Nucleus accumbens (tissue), 56 donors: ENCODE measurements at places on chromosomes 5 and 9.

- no peak for DNase-seq
Observed at GRCh38 chr9:129343424-129344375, 165.6 kb upstream of the IER5L start.

DNA sequence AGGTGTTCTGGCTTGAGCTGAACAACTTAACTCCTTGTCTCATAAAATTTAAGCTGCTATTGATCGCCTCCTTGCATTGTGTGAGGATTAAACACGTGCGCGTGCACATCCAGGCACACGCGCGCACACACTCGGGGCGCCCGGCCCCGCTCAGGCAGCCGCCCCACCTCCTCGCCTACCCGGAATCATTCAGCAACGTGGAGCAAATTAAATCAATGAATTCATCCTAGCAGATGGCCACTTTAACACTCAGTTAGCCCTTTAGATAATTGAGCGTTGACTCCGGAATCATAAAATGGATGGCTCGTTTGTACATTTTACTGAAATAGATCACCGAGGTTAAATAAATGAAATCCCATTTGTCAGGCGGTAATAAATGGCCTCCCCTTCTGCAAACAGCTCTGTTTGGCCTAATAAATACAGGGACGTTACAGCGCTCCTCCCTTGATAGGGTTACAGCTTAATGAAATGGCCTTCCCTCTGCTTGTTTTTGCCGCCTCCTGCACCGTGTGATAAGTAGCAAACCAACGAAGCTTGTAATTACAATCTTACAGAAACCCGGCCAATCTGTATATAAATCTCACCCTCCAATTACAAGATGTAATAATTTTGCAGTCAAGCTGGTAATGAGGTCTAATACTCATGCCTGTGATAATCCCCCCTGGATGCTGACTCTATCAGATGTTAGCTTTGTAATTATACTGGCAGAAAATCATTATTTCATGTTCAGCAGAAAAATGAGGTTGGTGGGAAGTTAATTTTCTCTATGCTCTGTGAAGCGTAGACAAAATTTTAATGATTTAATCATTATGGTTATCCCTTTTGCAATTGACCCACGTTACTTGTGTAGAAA, 229.7 kb upstream of the IRX4 start:
- no peak for DNase-seq

GRCh38 chr5:2817031-2817603, 65.6 kb upstream of the IRX2 start:
- DNase-seq: no peak

DNA sequence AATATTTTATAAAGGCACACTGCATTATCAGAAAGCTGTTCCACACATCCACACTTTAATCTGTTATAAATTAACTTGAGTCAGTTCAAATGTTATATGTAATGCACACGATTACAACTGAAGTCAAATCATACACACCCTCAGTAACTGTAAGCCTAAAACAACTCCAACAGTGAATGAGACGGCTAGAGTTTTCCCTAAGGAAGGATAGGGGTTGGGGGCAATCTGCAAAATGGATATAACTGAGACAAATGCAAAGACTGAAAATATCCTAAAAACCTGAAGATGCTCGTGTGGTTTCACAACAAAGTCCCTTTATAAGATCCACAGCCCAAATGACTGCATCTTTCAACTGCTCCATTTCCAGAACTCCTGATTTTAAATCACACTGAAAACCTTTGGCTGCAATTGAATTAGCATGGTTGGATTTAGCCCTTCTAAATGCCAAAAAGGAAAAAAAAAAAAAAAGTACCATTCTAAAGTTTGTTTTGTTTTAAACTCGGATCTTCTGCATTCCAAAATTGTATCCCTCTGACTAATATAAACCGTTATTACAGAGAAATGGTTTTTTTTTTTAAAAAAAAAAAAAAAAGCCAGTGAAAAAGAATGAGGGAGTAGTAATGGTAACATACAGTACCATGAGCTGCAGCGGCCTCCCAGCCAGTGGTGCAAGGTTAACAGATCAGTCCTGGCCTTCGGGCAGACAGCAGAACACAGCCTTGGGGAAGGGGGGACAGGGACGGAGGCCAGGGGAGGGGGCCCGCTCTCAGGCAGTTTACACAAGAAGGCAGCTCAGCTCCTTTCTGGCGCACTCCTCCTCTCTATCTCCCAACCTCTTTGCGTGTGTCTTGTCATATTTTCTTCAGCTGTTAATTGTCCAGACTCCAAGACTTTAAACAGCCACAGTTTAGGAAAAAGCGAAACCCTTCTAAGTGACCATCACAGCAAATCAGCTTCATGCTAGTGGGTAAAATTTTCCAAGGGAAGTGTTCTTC, 166.1 kb downstream of the BNC2 start:
- DNase-seq: no peak

GRCh38 chr5:157290981-157291711, 25.2 kb downstream of the CYFIP2 start:
- DNase-seq: no peak

GRCh38 chr5:135263022-135263668, 135.9 kb downstream of the MACROH2A1 start:
- DNase-seq: no peak

- DNase-seq: no peak
Observed at GRCh38 chr5:137415231-137415681, 83.9 kb downstream of the SPOCK1 start.

DNA sequence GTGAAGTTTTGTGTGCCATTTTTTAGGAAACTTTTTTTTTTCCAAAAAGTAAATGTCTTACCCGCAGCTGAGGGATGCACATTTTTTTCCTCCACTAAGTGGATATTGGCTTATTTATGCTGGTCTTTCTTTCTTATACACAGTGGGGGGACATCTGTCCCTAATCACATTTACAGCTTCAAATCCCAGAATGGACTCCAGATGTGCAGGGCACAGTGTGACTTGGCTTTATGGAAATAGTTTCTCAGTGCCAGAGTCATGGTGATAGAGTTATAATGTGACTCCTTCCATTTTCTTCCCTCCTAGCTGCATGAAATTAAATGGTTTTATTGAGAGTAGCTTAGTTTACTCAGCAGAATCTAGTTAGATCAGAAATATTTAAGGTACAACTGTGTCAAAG, 66.5 kb downstream of the SV2C start:
- DNase-seq: no peak

- no peak for DNase-seq
Observed at GRCh38 chr5:157203417-157203816, 22.8 kb downstream of the ITK start.
